Stimulated activated naive CD8-positive, alpha-beta T cell treated with anti-CD3 and anti-CD28 coated beads, Interleukin-15, amount 100 ng/mL, for 72 hours (primary cell): ENCODE measurements at places on chromosomes 2 and 18.

- DNase-seq = no peak
Observed at GRCh38 chr18:11868230-11868629, 17.0 kb downstream of the CHMP1B start.

DNA sequence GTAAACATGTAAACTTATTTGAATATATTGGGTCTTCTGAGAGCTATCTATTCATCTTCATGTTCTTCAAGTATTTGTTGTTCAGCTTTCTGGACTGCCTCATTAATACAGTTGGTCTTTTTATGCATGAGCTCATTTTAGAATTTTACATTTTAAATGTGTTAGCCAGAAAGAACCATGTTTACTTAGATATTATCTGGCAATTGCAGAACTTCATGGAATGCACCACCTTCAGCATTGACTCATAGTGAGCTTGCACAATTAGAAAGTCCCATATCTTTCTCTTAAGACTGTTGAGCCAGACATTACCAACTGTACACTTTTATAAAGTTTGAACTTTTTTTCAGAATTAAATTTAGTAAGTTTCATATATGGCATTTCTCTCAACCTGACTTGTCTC is 536.7 kb downstream of the RIT2 start:
- no peak for DNase-seq

DNA sequence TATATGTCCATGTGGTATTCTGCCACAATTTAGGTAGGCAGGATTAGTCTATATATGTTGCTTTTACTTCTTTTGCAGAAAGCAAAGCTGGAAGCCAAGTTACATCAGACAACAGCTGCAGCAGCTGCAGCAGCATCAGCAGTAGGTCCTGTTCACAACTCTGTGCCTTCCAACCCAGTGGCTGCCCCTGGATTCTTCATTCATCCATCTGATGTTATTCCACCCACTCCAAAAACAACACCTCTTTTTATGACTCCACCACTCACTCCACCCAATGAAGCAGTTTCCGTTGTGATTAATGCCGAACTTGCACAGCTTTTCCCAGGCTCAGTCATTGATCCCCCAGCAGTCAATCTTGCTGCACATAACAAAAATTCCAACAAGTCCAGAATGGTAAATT is 107.6 kb downstream of the BIRC6 start:
- DNase-seq = no peak

DNA sequence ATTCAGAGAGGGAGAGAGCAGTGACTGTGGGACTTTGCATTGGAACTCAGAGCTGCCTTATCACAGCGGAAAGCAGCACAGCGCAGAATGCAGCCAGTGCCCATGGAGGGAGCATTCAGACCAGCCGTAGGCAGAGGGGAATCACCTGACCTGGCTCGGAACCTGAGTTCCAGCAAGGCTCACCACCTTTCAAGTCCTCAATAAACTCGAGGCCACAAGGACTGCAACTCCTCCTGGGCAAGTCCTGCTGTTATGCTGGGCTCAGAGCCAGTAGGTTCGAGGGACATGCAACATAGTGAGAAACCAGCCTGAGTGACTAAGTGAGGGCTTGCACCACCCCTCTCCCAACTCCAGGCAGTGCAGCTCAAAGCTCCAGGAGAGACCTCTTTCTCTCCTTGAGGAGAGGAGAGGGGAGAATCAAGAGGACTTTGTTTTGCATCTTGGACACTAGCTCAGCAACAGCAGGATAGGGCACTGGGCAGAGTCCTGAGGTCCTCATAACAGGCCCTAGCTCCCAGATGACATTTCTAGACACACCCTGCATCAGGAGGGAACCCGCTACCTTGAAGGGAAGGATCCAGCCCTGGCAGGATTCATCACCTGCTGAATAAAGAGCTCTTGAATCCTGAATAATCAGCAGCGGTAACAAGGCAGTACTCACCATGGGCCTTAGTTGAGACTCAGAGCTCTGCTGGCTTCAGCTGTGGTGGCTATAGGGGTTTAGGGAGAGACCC is 136.8 kb upstream of the OTOS start:
- no peak for DNase-seq

DNA sequence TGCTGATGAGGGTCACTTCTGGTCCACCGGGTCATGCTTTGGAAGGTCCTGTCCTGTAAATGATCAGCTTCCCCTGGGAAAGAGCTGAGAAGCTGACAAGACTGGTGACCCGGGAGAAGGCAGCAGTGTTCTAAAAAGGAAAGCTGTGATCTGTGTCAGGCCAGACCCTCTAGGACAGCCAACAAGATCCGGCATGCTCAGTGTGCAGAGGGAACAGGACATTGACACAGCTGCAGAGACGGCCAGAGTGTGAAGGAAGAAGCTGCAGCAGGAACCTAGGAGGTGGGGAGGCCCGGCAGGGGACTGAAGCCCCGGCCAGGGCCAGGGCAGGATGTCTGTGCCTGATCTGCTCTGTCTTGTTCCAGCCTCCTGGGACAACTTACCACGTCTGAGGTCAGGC is 372.7 kb upstream of the ID2 start:
- DNase-seq = no peak
